ENCODE measurements at places on chromosomes 11 and 22.

DNA sequence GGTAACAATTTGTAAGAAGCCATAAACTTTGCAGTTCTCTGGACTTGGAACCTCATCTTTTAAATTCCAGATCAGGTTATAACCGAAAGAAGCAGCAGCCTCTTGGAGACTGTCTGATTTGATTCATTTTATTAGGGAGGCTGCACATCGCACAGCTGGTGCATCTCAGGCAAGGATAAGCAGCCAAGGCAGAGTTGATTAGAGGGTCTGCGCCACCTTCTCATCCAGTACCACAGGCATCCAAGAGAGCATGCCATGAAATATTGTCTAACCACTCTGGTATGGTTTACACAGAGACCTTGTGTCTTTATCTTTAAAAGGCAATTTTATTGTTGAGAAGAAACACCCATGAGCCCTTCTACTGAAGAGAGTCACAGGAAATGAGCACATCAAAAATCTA lies 16.2 kb upstream of the CWF19L2 start:
- no peak for DNase-seq

DNA sequence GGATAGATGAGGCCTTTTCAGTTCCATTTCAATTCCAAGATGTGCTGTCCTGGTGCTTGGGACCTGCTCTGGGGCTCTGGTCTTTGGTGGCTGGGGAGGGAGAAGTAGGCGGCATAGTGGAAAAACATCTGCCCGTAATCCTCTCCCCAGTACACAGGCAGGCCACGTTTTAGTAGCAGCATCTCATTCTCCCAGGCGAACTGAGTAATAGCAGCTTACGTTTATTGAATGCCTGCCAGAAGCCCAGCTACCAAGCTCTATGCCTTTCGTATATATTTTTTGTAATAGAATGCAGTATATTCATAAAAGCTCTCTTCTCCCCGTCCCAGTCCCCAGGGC lies 11.4 kb downstream of the ACO2 start:
- no peak for DNase-seq

GRCh38 chr22:25628494-25628893 lies 64.0 kb downstream of the GRK3 start:
- no peak for DNase-seq

- no peak for DNase-seq
Measured at GRCh38 chr11:9789910-9790309, 126.0 kb downstream of the SWAP70 start.

- no peak for DNase-seq
Measured at GRCh38 chr11:859394-860131, 16.9 kb downstream of the TSPAN4 start.

DNA sequence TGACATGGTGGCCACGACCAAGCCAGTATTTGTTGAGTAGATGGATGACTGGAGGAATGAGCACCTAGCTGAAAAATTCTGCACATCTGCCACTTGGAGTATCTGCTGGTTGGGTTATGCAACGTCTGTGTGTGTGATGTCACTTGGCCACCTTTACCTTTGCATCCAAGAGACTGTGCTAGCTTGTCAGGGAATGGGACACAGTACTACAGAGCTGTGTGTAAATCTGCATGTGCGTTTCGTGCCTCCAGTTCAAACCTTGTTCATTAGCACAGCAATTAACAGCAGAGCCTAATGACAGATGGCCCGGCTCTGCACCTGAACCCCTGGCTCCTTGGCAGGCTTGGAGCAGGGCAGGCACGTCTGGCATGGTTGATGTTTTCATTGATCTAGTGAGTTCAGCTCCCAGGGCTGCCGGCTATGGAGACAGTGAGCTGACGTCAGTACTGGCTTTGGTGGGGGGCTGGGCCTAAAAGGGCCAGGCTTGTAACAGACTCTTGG lies 188.4 kb upstream of the NAV2 start:
- DNase-seq = no peak

Data from activated naive CD4-positive, alpha-beta T cell (primary cell).